Activated effector memory CD4-positive, alpha-beta T cell treated with Interleukin-2 at 50 U/mL for 16 hours (primary cell): ENCODE measurements at places on chromosomes 5 and 9.

GRCh38 chr5:89756955-89757354 is 652.6 kb downstream of the CETN3 start:
- DNase-seq = no peak

DNA sequence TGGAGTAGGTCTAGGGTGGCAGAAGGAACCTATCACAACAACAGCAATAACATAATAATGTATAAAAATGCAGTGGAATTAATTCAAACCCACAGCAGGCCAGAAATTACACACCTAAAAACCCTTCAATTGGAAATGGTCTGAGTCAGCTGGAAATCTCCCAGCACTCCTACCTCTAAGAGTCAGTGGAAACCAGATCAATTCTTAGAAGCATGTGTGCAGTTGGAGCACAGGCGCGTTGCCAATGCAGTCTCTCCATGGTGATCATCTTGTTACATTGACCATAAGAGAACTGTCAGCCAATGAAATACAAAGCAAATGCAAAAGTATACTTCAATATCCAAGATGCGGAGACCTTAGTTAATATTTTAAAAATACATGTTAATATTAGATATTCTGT is 15.1 kb upstream of the CSNK1G3 start:
- DNase-seq = no peak

GRCh38 chr9:128635266-128636023 is 21.2 kb downstream of the DYNC2I2 start:
- no peak for DNase-seq

- DNase-seq = no peak
Measured at GRCh38 chr9:103991698-103992097, 102.4 kb upstream of the SMC2 start.

- DNase-seq = no peak
Measured at GRCh38 chr5:85108471-85108870, 723.8 kb upstream of the EDIL3 start.

DNA sequence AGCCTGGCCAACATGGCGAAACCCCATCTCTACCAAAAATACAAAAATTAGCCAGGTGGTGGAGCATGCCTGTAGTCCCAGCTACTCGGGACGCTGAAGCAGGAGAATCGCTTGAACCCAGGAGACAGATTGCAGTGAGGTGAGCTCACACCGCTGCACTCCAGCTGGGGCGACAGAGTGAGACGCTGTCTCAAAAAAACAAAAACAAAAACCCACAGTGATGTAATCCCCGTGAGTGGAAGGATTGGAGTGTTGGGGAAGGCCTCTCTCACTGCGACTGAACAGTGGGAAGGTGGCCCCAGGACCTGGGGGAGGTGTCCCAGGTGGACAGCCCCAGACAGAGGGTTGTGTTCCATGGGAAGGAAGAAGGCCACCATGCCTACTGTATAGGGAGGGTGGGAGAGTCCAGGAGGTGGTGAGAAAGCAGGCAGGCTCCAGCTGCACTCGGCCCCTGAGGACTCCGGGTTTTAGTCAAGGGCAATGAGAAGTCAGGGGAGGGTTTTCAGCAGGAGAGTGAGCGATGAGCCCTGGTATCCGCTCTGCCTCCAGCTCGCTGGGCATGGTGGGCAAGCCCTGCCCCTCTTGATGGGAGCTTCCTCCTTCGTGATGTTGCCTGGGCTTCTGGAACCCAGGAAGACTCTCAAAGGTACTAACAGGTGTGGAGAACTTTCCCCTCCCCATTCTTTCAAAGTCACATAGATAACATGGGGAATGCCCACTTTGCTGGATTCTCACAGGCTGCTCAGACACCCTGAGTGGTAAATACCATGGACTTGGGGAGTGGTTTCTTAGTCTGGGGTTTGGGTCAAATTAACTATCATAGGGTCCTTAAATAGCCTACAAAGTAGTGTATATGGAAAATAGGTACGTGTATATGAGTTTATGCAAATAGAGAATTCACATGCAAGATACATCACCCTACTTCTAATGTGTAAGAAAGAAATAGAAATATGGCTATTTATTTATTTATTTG is 74.7 kb downstream of the PPARGC1B start:
- DNase-seq = no peak

- no peak for DNase-seq
Measured at GRCh38 chr9:137380606-137381005, 42.4 kb downstream of the EXD3 start.

GRCh38 chr5:113112435-113112834 is 135.8 kb downstream of the DCP2 start:
- DNase-seq = no peak

- no peak for DNase-seq
Measured at GRCh38 chr5:55231919-55232270, 1.5 kb downstream of the CCNO start.

GRCh38 chr9:92077888-92078287 is 37.3 kb downstream of the SPTLC1 start:
- DNase-seq = no peak

- no peak for DNase-seq
Measured at GRCh38 chr5:3452622-3453021, 143.0 kb upstream of the IRX1 start.

DNA sequence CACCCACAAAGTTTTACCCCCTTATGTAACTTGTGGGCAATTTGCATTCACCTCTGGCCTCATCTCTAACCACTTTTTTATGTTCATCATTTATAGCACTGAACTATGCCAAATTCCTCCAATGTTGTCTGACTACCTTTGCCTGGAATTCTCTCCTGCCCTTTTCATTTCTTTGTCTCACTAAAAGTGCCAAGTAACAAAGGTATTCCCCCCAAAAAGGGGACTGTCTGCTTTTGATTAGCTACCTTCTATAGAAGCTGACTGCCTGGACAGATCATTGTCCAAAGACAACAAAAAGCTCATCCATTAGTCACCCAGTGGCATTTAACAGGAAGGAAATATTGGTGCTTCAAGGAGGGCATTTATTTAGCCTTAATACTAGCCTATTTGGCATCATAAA is 189.9 kb upstream of the VCAN start:
- no peak for DNase-seq

- DNase-seq = no peak
Measured at GRCh38 chr9:95336281-95336680, 18.8 kb upstream of the FANCC start.

DNA sequence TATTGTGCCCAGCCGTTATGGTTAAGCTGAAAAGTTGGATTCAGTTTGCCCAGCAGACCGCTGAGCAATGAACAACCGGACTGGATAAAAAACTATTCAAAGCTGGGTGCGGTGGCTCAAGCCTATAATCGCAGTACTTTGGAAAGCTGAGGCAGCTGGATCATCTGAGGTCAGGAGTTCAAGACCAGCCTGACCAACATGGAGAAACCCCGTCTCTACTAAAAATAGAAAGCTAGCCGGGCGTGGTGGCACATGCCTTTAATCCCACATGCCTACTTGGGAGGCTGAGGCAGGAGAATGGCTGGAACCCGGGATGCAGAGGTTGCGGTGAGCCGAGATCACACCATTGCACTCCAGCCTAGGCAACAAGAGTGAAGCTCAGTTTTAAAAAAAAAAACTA is 318.4 kb downstream of the RAB3C start:
- DNase-seq = no peak

GRCh38 chr9:17614903-17615302 is 36.0 kb downstream of the SH3GL2 start:
- no peak for DNase-seq

GRCh38 chr5:179794575-179794974 is 789 bp downstream of the LTC4S start:
- no peak for DNase-seq

- no peak for DNase-seq
Measured at GRCh38 chr5:1043327-1043726, 34.7 kb downstream of the NKD2 start.

- DNase-seq = no peak
Measured at GRCh38 chr5:116572350-116573278, 2.0 kb downstream of the SEMA6A start.

DNA sequence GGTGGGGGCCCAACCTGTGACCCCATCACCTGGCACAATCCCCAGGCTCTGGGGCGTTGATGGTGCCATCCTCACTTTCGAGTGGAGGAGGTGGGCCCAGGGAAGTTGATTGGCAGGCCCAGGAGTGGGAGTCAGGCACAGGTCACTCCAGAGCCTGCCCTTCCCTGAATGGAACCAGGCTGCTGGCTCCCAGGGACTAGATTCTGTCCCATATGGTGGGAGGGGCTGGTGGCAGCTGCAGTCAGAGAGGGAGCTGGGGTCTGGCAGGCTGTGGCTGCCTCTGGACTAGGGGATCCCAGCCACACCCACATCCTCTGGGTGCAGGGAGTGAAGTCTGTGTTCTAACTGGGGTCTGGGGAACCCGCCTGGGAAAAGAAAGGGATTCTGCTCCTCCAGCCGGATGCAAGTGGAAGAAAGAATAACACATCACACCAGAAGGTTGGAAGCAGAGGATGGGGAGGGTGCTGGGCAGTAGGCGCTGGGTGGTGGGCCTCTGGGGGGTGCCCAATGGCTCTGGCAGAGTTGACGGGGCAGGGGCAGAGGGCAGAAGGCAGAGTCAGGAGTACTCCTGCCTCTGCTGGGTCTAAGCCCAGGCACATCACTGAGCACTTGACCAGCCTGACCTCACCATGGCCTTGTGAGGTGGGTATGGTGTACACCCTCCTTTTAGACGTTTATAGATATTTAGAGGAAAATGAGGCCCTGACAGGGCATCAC is 25.8 kb downstream of the CEL start:
- no peak for DNase-seq

DNA sequence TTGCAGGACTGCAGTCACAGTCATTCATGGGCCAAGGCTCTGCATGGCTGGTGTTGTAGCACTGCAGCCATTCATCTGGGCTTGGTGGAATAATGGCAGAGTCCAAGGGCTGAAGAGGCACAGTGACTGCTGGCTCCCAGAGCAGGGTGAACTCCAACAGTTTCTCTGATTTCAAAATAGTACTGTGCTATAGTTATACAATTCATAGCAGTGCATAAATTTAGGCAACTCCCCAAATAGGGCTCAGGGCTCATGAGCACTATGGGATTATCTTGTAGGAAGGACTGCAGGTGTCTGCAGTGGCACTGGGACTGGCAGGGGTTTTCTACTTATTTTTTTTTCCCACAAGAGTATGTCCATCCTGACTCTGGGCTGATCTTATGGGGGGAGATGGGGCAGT is 642.5 kb upstream of the SGCD start:
- DNase-seq = no peak

GRCh38 chr5:52710310-52710971 is 77.3 kb upstream of the ITGA1 start:
- no peak for DNase-seq

- DNase-seq = no peak
Measured at GRCh38 chr9:136013116-136013515, 51.9 kb upstream of the UBAC1 start.

GRCh38 chr5:89211836-89212235 is 328.9 kb upstream of the MEF2C start:
- no peak for DNase-seq

- DNase-seq = no peak
Measured at GRCh38 chr5:180339583-180340183, 13.5 kb downstream of the GFPT2 start.

DNA sequence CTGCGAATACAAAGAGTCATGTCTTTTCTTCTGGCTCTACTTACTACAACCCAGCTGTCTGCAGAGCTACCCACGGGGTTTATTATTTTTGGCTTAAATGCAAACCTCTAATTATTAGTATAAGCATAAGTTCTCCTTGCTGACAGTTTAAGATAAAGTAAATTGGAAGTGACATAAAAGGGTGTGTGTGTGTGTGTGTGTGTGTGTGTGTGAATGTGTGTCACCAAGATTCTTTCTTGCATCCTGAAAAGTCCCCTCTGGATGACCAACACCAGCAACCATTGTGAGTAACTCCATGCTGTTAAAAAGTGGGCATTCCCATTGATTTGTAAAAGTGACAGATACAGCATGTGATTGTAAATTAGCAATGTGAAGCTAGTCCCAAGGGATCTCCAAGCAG is 803.8 kb upstream of the ZNF608 start:
- no peak for DNase-seq

GRCh38 chr5:24428345-24428744 is 216.4 kb downstream of the CDH10 start:
- DNase-seq = no peak

DNA sequence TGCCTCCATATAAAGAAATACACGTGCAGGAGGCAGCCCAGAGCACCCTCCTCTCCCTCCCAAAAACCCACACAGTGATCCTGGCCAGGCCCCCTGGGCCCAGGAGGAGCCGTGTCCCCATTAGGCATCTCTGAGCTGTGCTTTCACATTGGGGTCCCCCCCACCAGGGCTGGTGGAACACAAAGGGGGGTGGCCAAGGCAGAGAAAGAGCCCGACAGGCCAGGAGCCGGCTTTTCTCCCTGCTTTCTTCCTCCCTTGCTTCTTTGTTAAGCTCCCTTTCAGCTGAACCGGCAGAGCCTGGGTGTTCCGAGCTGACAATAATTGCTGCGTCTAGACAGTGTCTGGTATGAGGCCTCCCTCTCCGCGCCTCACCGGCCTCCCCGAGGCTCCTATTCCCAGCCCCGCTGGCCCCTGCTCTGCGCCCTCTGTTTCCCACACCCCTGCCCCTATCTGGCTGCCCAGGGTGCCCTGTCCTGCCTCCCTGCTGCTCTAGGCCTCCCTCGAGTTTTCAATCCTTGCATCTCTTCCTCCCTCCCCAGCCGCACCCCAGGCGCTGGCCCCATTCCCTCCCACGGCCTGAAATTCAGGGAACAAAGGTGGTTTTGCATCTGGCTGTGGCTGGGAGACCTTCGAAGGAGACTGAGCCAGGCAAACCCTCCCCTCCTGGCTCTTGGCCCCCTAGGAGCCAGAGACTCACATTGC is 120.6 kb downstream of the C9orf50 start:
- no peak for DNase-seq

DNA sequence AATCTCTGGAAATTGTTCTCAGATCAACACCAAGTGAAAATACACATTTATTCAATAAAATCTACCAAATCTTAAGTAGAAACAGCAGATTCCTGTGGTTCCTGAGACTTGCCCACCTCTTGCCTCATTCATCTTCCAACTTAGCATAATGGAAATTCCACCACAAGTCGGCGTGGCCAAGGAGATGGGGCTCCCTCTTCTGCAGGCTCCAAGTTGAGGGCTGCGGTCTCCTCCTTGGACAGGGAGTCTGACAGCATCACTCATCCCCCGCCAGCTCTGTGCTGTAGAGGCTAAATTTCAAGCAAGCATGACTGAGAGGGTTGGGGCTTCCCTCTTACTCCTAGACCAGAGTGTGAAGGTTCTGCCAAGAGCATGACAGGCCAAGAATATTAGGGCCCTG is 273.7 kb downstream of the DIRAS2 start:
- no peak for DNase-seq

DNA sequence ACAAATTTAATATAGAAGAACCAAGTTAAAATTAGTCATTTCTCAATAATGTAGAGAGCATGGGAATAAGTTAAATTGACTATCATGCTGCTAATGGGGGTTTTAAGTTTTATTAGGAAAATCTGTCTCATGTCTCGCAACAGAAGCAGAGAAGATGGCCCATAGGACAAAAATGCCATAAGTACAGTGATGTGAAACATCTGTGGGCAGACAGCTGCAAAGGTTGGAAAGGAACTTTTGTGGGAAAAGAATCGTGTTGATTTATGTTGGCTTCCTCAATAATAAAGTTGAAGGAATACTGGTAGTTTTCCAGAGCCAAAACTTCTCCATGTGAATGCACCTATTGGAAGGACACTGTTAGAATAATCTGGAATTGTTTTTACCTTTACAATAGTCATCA is 44.8 kb downstream of the VCAN start:
- DNase-seq = no peak

GRCh38 chr9:101925498-101925897 is 187.1 kb upstream of the GRIN3A start:
- no peak for DNase-seq
